T-helper 17 cell (primary cell): ENCODE measurements at places on chromosomes 6 and 20.

DNA sequence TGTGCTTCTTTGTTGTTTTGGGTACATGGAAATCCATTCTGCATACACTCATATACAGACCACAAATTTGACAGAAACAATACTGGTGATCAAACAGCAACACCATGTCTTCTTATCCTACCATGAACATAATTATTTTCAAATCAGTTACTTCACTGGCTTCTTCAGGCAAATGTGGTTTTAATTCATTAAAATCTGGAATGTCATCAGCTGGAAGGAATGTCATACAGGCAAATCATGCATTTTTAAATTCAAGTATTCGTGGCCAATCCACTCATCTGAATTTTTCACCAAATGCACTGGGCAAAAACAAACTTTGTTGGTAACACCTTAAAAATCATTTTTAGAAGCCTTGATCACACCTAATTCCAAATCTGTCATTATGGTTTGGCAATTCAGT is 59.3 kb downstream of the KIF6 start:
- DNase-seq = no peak

- no peak for DNase-seq
Observed at GRCh38 chr20:13333793-13334192, 112.7 kb downstream of the ISM1 start.

- no peak for DNase-seq
Observed at GRCh38 chr6:88605271-88605670, 358.1 kb downstream of the RNGTT start.

DNA sequence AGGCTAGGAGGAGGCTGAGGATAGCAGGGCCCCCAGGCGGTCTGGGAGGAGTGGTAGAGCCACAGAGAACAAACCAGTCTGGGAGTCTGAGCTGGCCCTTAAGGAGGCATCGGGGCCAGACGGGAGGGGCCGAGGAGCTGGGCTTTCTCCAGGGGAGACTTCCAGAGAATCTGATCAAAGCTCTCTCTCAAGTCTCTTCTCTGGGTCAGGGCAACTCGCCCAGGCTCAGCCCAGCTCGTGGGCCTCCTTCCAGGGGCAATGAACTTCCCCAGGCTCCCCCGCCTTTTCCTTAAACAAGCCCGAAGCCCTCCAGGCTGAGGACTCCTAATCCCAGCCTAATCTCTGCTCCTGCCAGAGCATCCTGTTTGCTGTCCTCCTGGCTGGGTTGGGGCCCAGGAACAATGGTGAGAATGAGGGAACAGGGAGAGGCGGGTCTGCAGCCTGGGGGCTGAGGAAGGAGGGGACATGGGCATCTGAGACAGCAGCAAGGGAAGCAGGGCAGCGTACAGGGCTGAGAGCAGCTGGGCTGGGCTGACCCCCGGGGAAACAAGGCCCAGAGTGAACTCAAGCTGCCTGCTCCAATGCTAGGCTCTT is 173.6 kb downstream of the ANKRD60 start:
- DNase-seq = no peak
